ENCODE measurements at places on chromosomes 7 and 10.

DNA sequence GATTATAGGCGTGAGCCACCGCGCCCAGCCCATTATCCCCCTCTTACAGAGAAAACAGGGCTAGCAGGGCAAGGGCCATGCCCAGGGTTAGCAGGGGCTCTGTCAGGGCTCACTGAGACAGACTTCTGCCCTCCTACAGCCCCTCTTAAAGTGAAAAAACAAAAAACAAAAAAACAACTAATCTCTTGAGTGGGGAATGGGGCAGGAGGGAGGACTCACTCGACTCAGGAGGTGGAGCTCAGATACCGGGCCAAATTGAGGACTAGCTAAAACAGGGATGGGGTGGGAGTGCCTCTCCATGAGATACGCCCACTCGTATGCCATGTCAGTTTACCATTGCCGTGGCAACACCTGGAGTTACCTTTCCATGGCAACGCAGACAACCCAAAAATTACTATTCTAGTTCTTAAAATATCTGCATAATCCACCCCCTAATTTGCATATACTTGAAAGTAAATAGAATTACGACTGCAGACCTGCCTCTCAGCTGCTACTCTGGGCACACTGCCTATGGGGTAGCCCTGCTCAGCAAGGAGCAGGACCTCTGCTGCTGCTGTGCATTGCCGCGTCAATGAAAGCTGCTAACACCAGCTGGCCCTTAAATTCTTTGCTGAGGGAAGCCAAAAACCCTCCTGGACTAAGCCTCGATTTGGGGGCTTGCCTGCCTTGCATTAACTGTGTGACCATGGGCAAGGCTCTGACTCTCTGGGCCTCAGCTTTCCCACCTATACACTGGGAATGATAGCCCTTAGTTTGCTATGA, 13.4 kb downstream of the SSC4D start:
- peak; percentile 50 for DNase-seq

GRCh38 chr7:150325901-150326300, 2.6 kb upstream of the ACTR3C start:
- DNase-seq, result no peak

GRCh38 chr7:83593921-83594475, 54.9 kb downstream of the SEMA3E start:
- no peak for DNase-seq

DNA sequence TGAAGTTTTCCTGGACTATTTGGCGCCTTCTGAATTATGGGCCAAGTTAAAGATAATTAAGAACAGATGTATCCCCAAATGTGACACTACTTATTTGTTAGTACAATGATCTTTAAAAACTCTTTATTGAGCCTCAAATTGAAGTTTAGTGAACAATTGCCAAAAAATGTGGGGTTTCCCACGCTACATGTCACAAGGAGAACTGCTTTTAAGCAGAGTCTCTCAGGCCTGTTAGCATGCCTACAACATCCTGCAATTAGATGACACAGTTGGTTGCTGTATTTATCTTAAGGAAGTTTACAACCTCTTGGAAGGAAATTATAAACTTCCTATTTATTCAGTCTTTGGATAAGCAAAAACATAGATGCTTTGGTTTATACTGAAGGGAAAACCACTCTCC, 733.0 kb downstream of the TNS3 start:
- DNase-seq, result no peak

DNA sequence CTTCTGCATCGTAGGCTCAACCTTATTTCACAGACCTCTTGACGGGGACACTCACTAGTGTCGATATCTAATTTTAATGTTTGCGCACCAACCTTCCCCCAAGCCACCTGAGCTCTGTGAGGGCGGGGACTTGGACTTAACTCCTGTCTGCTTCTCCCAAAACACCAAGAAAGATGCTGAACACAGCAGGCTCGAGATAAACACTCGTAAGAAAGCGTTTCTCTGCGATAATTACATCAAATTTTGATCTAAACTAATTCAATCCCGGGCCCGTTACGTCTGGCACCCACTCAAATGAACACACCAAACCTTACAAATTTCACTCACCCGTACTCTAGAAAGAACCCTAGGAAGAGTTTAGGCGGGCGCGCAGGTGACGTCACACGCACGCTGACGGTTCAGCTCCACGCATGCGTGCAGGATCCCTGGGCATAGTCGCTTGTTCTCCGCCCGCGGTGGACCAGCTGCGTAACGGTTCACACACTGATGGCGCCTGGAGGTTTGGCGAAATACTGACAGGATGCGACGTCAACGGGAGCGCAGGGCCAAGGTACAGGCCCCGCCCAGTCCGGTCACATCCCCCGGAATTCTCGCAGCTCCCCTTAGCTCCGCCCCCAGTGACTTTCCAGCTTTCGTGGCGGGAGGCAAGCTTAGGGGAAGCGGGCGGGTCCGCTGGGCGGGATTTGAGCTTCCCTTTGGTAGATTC, at the start of gene POT1:
Gene POT1, minus strand, starts transcription at position 359 of the 706 bp plus-strand sequence. CDS start 32,652 bp downstream, outside the sequence.
- DNase-seq, result peak; percentile 92

DNA sequence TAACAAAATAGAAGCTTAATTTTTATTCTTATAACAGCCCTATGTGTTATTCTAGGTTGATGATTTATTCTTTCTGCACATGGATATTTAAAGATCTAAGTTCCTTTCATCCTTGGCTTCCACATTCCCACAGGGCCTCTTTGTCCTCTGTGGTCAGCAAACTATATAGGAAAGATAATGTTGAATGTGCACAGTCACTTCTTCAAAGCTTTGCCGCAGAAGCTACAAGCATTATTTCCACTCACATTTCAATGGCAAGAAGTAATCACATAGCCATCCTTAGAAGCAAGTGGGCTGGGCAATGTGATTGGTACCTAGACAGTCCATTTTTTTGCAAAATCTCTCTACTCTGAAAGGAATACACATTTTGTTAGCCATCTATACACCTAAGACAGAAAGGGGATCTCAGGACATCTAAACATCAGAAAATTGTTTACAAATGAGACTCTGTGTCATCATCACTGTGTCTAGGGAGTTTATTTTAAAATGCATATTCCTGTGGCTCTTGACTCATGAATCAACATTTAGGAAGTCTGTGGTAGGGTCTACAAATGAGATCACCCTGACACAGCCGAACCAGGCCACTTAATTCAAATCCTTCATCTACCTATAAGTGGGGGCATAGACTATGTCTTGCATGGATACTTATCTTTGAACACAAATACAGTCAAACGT, 1060.5 kb downstream of the XPNPEP1 start:
- DNase-seq, result no peak

GRCh38 chr7:155820246-155820645, 8.0 kb upstream of the SHH start:
- no peak for DNase-seq

GRCh38 chr7:136033413-136034031, 56.4 kb upstream of the MTPN start:
- DNase-seq, result no peak

DNA sequence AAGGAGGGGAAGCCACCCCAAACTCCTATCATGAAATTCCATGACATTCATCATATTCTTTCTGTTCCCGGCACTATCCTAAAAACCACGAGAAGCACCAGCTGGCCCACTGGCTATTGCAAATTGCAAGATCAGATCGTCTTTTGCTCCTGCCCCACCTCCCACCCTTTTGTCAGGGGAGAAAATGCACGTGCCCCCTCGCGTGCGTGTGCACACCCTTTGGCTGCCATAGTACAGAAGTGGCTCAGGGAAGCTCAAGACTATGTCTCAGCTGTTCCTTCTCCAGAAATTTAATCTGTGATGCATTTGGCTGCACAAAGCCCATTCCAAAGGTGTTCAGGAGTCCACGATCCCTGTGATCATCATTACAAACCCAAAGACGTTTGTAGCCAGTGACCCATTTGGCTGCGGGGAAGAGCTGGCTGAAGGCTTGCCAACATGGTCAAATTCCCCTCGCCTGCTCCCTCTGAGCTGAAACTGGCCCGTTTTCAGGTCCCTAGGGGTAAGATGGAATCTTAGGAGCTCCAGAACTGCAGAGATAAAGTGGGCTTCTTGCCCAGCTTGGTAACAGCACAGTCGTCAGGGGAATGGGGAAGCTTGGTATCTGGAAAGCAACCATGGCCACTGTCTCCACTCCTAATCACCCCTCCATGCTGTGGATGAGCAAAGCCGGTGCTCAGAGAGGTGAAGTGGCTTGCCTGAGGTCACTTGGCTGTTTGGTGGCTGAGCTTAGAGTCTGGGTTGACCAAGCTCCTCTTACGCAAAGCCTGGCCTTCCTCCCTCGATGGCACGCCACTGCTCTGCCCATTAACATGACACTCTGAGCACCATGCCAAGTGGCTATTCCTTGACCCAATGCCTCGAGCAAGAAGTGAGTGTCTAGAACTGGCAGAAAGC, 155.4 kb downstream of the NEURL1 start:
- DNase-seq, result no peak

- DNase-seq, result no peak
These were observed 49.5 kb upstream of the CREB5 start for GRCh38 chr7:28362812-28363211.

DNA sequence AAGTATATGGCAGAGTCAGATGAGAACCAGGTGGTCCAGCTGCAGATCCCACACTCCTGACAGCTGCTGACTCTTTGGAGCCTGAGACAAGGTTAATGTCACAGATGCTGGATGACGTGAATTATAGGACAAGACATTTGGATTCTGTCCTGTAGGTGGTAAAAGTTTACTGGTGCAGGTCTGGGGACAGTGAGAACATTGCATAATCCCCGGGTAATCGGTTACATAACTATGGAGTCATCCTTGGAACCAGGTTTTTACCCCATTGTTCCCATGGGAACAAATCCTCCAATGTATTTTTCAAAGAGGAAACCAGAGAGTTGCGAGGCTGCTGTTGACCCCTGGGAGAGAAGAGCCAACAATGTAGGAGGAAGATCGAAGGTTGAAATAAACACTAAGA, 27.5 kb upstream of the ZCCHC24 start:
- DNase-seq, result no peak

DNA sequence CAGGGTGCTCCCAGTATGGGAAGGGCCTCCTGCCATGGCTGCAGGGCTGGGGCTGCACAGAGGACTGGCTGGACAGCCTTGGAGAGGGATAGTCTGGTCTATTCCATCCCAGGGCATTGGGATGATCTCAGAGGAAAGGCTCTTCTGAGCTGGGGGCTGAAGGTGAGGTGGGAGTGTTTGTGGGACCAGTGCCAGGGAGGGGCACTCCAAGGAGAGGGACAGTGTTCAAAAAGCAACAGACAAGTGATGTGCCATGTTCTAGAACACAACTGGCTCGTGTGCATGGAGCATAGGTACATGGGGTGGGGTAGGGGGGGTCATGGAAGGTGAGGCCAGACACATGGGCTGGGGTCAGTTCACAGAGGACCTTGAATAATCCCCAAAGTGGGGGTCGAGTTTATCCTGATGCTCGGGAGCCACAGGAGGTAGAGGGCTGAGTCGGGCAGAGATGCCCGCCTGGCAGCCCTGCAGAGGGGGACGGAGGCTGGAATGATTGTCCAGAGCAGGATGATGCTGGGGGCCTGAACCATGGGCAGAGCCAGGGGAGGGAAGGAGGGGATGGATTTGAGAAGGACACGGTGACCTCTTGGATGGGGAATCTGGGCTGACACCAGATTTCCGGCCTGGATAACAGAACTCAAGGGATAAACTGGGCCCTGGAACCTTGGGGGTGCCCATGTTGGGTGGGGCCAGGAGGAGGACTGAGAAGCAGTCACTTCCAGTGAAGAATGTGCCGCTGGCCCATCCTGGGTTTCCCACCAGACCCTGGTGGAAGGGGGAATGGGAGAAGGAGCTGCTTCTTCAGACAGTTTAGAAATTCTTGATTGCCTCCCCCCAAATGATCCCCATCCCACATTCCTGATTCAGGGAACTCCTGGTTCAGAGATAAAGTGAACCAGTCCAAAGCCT, 50.4 kb downstream of the NEURL1 start:
- DNase-seq, result no peak

GRCh38 chr10:2201534-2202099, 464.3 kb upstream of the ADARB2 start:
- DNase-seq, result no peak

DNA sequence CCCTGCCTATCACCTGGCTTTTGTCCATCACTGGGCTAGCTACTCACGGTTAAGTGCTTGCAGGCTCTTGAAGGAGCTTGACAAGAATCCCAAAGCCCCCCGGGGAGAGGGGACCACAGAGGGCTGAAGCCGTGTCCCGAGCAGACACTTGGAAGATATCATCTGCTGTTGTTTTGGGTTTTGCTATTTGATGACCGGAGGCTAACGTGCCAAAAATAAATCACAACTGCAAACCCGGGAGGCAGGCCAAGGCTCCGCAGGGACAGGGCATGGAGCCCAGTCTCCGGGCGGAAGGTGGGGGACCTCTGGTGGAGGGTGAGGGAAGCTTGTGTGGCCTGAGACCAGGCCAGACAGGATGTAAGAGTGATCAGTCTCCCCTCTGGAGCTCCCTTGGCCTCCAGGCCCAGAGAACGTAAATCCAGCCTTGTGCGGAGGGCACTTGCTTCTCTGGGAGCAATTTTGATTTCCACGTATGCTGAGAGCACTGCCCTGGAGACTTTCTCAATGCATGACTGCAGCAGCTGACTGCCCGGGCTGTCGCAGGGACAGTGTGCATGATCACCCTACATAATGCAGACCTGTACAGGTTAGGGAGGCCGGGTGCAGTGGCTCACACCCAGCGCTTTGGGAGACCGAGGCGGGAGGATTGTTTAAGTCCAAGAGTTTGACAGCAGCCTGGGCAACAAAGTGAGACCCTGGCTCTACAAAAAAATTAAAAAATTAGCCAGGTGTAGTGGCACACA, at the start of gene PHKG1:
Gene PHKG1, minus strand, starts transcription at position 164 of the 743 bp plus-strand sequence. CDS start 4,011 bp downstream, outside the sequence.
- DNase-seq, result no peak
